GM12865 (cell line): ENCODE measurements at places on chromosomes 6 and 20.

GRCh38 chr6:6694825-6695624 is 106.5 kb downstream of the LY86 start:
- DNase-seq = no peak

DNA sequence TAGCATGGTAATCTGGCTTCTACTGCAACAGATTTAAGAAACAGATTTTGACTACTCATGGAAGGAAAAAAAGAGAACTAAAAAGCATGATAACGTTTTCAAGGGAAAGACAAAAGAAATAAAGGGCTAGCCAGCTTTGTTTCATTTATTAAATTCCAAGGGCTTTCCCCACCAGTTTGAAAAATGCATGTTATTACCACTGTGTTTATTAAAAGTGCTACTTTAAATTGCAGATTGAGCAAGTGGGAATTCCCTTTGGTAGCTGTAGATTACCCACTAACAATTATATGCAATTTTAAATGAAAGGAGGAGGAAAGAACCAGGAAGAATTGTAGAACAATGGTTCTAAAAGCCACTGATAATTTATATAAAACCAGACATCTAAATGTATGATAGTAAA is 40.6 kb upstream of the NHSL1 start:
- no peak for DNase-seq

DNA sequence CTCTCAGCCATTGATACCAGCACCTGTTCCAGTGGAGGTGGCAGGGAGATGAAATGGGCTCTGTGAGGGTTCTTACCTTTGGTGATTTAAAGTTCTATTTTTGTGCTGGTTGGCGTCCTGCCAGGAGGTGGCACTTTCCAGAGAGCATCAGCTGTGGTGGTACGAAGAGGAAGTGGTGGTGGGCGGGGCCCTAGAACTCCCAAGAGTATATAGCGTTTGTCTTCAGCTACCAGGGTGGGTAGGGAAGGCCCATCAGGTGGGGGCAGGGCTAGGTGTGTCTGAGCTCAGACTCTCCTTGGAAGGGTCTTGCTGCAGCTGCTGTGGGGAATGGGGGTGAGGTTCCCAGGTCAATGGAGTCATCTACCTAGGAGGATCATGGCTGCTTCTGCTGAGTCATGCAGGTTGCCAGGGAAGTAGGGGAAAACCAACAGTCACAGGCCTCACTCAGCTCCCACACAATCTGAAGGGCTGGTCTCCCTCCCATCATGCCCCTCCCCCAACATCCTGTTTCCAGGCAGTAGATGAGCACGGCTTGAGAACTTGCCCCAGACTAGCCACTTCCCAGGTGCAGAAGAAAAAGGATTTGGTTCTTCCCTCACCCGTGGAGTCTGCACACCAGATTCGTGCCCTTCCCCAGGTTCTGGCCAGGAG is 46.6 kb downstream of the MOXD1 start:
- DNase-seq = peak; percentile 56

- DNase-seq = no peak
These were observed 130.8 kb downstream of the OGFRL1 start for GRCh38 chr6:71419217-71420094.

DNA sequence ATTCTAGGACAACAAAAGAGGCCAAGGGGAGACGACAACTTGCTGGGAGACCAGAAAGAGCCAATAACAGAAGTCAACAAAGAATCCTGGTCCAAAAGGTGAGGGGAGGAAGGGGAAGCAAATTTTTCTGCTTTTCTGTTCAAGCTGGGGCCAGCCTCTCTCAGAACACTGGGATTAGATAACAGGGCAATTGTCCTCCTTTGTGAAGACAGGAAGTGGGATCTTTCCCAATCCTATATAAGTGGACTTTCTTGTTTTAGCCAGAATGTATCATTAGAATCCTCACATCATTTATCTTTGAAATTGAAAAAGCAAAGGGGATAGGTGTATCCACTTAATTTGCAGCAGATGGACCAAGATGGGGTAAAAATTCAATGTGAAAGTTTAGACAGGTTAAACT is 101.2 kb upstream of the COL21A1 start:
- no peak for DNase-seq

DNA sequence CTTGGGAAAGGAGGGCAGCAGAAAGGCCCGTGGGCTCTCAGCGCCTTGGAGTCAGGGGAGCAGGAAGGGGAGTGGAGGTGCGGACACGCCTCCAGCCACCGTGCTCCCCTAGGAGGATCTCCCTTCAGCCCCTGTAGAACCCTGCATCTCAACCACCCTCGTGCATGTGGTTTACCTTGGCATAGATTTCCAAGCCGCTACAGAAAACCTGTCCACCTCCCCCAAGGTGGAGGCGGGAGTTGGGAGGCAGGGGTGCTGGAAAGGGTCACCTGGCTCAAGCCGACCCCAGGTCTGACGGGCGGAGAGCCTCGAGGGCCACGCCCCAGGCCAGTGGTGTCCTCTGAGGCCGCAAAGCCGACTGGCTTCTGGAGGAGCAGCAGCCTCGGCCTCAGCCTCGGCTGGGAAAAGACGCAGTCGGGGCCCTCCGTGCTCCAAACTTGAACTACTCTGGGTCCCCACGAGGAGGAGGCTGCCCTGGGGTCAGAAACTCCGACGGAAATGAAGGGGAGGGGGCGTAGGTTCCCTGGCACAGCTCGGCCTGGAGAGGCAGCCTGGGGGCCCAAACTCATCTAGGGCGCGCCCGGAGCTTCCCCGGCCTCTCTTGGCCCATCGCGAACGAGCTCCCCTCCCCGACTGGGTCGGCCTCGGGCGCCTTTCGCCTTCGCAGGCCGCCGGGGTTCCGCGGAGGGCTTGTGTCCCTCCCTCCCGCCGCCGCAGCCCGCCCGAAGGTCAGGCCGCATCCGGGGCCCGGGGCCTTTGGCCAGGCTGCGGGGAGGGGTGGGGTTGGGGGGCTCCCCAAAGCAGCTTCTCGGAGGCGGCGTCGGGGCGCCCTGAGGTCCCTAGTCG is 6.3 kb upstream of the FOXF2 start:
- no peak for DNase-seq

GRCh38 chr20:38842558-38842981 is 37.1 kb downstream of the PPP1R16B start:
- peak; percentile 97 for DNase-seq

- DNase-seq = no peak
These were observed 22.4 kb downstream of the SLC9A8 start for GRCh38 chr20:49835031-49835430.

- no peak for DNase-seq
These were observed 19.0 kb downstream of the LRRC1 start for GRCh38 chr6:53813801-53814200.

DNA sequence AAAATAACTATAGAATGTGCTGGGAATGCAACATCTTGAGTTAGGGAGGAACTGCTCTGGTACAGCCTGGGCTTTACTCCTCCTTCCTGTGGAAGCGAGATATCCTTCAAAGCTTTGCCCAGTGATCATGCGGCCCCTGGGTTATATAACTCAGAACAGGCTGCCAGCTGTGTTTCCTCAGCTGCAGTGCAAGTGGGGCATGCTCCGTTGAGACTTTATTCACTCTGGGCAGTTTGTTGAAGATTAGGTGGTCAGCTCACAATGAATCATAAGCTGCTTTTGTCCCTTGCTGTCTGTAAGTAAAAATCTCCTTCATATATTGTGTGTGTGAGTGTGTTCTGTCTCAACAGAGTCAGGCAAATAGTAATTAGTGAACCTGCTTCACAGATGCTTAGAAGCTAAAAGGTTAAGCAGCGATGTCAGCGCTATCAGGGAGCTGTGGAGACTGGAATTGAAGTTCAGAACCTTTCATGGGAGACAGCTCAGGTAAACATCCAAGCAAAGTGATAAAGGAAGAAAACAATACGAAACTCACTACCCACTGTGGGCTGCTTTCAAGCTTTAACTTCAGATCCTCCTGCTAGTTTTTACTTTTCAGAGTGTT is 688.4 kb downstream of the HTR1B start:
- DNase-seq = no peak

DNA sequence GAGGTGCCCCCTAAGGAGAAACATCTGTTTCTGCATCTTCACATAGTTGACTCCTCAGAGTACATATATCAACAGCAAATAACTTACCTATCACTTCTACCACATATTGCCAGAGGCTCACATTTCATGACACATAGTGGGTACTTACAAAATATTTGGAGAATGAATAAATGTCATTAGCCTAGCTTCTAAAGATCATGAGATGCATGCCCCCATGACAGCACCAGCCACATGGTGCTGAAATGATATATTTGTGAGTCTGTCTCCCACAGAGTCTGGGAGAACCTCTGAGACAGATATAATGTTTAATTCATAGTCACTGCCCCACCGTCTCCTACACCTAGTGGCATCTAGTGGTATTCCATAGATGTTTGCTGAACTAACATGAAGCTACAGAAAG is 555.6 kb downstream of the KIF16B start:
- no peak for DNase-seq

- no peak for DNase-seq
These were observed 1334.0 kb upstream of the CITED2 start for GRCh38 chr6:140708441-140708840.

- DNase-seq = no peak
These were observed 109.6 kb upstream of the FERMT1 start for GRCh38 chr20:6232436-6232835.

- peak; percentile 37 for DNase-seq
These were observed 532.0 kb downstream of the BCKDHB start for GRCh38 chr6:80638213-80639055.

DNA sequence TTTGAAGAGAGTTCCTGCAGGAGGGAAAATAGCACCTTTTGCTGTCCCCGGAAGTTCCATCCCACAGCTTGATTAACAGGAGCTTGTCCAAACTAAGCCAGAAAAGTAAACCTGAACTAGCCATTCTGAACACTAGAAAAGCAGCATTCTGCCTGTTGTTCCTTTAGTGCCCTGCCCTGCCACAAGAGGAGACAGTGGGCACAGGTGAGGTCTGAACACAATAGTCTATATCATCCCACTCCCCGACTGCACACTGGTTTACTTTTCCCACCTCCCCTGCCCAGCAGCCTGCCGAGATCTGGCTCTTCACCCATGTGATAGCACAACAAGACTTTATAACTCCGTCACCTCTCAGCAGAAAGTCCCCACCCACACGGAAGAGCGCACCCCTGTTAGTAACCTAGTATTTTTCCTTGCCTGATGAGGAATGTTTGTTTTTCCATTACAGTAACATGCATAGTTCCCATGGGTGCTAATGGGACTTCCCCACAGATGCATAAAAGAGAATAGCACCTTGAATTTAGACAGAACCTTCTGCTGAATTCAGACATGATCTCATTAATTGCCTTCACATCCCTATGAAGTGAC is 59.7 kb downstream of the TFAP2A start:
- DNase-seq = no peak

- DNase-seq = no peak
These were observed 56.0 kb downstream of the RIN2 start for GRCh38 chr20:19813846-19814640.

GRCh38 chr6:46967826-46968349 is 46.1 kb upstream of the ADGRF5 start:
- no peak for DNase-seq

GRCh38 chr6:25166955-25167748 is 112.0 kb upstream of the CARMIL1 start:
- no peak for DNase-seq

GRCh38 chr6:100447081-100447899 is 17.4 kb downstream of the SIM1 start:
- DNase-seq = no peak

DNA sequence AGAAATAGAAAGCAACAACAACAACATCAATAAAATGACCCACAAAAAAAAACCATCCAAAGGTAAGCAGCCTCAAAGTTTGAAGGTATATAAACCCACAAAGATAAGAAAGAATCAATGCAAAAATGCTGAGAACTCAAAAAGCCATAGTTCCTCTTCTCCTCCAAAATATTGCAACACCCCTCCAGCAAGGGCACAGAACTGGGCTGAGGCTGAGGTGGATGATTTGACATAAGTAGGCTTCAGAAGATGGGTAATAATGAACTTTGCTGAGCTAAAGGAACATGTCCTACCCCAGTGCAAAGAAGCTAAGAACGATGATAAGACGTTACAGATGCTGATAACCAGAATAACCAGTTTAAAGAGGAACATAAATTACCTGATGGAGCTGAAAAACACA is 188.8 kb upstream of the BTBD3 start:
- DNase-seq = no peak

- DNase-seq = no peak
These were observed 314.6 kb downstream of the CDH26 start for GRCh38 chr20:60272790-60273189.

- no peak for DNase-seq
These were observed 1.1 kb downstream of the RGS17 start for GRCh38 chr6:153129873-153130514.

GRCh38 chr6:84309336-84309735 is 81.9 kb upstream of the CEP162 start:
- DNase-seq = no peak

DNA sequence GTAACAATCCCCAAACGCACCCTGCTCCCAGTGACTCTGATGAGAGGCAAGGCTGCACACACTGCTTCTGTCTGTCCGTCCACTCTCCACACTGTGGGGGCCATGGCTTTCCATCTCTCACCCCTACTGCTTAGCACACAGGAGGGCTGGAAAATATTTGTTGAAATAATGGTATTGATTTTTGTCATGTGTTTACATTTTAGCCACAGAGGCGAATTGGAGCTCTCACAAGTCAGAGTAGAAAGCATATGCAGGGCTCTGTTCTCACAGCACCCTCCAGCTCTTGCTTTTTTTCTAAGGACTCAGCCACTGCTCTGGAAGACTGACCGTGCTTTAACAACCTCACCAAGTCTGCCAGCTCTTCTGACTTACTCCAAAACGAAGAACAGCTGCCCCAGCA is 273.8 kb downstream of the GMDS start:
- no peak for DNase-seq

DNA sequence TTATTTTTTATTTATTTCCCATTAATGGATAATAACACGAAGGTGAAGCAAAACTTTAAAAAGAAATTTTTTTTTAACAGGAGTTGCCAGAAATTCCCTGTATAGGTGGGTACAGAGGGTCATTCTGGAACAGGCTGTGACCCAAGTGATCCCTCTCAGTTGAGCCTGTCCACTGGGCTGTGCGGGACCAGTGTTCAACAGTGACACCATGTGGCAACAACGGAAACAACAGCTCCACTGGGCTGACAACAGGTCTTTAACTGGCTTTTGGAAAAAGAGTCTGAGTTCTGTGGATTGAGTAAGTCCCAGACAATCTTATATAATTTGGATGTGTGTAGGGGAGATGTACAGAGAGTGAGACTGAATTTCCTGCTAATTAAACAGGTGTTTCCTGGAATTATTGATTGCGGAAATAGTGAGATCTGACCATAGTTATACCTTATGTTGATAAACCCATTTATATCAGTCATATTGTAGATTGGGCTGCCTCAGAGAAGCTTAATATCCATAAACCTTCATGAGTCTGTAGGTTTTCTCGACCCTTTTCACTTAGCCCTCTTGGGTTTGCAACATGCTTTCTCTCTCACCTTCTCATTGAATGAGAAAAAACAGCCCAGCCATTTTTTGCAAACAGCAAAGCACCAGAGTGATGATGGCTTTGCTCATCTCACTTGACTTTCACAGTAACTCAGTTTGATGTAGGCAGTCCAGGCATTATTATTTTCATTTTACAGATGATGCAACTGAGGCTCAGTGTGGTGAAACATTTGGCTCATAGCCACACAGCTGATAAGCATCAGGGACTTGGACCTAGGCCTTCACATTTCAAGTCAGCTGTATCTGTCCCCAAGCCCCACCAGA is 17.5 kb downstream of the KIAA1755 start:
- DNase-seq = peak; percentile 29
